ENCODE measurements at places on chromosomes 2 and 18.

DNA sequence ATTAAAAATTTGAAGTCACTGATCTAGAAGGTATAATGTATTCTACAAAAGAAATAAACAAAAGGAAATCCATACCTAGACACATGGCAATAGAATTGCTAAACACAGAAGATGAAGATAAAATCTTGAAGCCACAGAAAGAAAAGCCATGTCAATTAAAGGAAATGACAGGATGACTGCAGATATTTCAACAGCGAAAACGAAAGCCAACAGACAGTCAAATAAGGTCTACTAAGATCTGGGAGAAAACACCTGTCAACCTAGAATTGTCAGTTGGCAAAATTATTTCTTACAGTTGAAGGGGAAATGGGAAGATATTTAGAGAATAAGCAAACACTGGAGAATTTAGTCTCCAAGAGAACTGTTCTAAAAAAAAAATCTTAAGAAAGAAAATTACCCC is 39.2 kb downstream of the NETO1 start:
- DNase-seq = no peak

DNA sequence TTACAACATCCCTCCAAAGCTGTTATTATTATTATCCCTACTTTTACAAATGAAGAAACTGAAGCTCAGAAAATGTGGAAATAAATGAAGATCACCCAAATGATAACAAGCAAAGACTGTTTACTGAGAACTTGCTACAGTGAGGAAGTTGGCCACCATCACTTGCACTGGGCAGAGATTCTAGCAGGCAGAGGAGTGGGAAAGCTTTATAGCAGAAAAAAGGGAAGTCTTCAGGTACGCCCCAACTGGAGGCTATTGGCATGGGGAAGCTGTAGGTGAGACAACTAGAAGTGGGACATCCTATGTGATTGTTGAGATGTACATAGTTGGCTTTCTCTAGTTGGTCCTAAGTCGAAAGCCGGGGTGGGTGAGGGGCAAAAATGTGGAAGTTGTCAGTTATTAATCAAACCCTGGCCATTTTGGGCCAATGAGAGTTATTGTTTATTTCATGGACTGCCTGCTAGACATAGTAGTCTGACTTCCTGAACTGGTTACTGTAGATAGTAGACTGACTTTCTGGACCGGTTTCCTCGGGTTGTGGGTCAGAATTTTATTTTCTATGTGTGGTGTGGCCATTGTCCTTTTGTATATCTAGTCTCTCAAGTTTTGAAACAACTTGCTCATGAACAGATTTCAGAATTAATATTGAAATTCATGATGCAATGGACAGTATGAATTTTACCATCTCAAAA is 40.2 kb upstream of the STAT4 start:
- no peak for DNase-seq

GRCh38 chr18:34659579-34660517 is 50.2 kb upstream of the DTNA start:
- DNase-seq = no peak

DNA sequence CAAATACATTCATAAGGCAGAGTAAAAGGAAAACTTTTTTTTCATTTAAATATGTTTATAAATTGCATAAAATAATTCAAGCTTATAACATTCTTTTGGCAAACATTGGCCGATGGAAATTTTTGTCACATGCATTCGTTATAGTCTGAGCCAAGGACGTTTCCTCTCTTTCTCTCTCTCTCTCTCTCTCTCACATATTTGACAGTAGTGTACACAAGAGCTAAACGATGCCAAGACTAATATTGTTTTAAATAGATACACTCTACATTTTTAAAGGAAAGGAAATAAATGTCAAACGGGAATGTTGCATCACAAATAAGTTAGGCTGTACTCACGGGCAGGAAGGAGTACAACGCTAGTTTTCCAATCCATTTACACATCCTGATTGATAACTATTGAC is 251.1 kb upstream of the SMIM21 start:
- DNase-seq = no peak

DNA sequence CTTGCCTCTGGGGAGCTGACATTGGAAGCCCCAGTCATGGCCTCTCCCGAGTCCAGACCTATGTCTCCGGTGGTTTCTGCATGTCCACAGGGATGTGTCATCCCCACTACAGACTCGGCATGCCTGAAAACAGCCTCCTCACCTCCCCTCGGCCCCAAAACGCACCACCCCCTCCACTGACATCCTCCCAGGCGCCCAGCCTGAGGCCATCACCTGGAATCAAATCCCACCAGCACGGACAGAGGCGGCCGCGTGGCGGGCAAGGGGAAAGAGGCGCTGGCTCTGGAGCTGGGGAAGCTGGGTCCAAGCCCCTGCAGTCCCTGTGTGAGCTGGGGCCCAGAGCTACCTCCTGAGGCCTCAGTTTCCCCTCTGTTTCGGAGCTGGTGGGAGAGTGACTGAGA is 69.9 kb upstream of the SMAD7 start:
- no peak for DNase-seq

DNA sequence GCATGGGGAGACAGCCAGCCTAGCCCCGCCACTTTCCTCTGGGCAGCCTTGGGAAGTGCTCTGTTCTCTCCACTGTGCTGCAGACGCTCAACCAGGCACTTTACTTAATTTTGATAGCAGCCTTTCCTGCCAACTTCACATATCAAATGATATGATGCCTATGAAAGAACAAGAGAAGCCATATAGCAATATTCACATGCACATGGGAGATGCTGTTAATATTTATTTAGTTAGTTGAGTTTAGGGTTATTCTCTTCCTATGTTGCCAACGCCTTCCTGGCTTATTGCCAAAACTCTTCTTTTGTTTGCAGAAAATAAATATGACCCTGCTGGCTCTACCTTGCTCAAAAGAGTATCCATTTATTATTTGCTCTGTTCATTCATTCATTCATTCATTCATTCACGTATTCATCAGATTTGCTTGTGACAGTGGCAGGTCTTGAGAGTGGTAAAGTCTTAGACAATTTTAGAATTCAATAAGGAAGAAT is 99.3 kb downstream of the GATA6 start:
- no peak for DNase-seq

GRCh38 chr2:174784316-174784715 is 20.0 kb upstream of the CHRNA1 start:
- no peak for DNase-seq

- no peak for DNase-seq
Observed at GRCh38 chr2:153917570-153917969, 45.8 kb downstream of the GALNT13 start.

DNA sequence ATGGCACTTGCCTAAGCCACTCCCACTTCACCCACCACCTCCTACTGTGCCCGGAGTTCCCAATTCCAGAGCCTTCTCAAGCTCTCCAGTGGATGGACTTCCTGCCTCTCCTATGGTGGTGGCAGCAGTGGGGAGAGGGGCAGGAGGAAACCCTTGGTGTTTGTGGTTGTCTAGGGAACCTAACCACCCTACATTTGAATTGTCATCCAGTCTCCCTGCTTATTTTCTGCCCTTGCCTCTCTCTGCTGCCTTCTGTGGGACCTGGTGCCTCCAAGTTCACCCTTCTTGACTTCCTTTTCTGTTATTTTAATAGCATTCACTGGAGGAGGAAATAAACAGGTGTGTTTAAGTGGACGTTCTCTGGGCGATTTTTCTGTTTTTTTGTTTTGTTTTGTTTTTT is 50.0 kb upstream of the HPCAL1 start:
- DNase-seq = no peak

- no peak for DNase-seq
Observed at GRCh38 chr2:240810621-240811020, 9.4 kb downstream of the KIF1A start.

GRCh38 chr2:48383036-48383435 is 146.9 kb upstream of the STON1 start:
- DNase-seq = no peak

- no peak for DNase-seq
Observed at GRCh38 chr2:151478011-151478410, 68.3 kb downstream of the RIF1 start.

- no peak for DNase-seq
Observed at GRCh38 chr2:219455581-219455980, 20.9 kb downstream of the SPEG start.

DNA sequence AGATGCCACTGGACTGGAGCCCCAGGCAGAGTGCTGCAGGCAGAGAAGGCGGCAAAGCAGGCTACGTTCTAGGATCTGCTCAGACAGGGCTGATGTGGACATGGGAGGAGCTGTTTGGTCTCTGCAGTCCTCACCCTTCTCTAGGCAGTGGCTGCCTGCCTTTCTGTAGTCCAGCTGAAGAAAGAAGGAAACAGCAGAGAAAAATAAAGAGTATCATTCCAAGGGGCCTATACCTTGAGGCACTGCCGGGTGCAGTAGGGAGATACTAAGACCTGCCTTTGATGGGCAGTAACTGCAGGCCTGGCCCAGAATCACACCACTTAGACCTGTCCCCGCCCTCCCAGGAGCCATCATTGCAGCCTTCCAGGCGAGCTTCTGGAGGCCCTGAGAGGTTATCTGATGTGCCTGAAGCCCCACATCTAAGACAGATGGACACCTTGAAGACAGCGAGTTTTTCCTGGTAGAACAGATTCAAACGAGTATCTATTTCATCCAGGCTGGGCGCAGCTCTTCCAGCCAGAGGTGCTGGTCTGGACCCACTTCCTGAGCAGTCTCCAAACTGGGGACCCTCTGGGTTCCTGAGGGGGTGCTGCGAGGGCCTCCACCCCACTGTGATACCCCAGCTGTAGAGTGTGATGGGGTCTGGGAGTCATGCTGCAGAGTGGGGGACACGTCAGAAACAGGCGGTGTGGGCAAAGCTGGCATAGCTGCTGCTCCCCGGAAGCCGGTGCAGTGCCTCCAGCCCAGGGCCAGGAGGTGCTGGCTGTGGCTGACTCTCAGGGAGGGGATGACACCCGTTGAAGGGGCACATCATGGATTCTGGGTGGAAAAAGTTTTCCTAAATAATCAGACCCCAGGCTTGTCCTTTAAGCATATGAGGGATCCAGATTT is 87.3 kb upstream of the OTOS start:
- DNase-seq = no peak

- no peak for DNase-seq
Observed at GRCh38 chr18:6543330-6543908, 128.7 kb upstream of the L3MBTL4 start.

DNA sequence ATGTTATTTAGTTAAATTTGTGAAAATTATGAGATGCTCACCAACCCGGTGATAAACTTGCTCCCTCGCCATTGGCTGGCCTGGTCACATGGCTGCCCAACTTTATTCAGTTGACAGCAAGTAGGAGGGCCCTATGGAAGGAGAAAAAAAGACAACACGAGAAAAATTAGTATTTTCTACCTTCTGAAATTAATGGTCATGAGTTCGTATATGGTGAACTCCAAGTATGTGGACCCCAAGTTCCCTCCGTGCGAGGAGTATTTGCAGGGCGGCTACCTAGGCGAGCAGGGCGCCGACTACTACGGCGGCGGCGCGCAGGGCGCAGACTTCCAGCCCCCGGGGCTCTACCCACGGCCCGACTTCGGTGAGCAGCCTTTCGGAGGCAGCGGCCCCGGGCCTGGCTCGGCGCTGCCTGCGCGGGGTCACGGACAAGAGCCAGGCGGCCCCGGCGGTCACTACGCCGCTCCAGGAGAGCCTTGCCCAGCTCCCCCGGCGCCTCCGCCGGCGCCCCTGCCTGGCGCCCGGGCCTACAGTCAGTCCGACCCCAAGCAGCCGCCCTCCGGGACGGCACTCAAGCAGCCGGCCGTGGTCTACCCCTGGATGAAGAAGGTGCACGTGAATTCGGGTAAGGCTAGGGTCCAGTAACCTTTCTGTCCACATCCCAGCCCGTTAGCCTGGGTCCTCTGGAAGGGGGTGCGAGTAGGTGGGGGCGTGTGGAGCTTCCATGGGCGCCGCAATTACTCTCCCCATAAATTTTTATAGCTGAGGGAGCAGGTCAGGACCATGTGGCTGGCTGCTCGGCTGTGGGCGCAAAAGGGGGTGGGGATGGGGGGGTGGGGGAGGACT is at the start of gene HOXD4:
TSS of gene HOXD4 (plus strand) at position 109 of the 846 bp plus-strand sequence. CDS start at position 193, 84 bp downstream.
- DNase-seq = no peak

- no peak for DNase-seq
Observed at GRCh38 chr2:219531639-219532377, 11.8 kb downstream of the CHPF start.

DNA sequence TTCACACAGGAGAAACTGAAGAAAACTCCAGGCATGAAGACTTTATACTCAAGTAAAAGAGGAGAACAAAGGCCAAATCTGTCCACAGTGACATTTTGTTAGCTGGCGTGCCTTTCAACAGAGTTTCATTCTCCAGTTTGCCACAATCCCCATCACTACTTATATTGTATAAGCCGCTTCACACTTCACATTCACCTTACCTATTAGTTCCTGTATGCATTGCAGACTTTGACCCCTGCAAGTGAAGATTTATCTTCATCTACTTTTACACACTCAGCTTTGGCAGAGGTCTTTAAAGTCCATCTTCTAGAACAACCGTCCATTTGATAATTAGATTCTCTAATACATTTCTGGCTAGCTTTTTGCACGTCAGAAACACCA is 56.8 kb upstream of the TANK start:
- no peak for DNase-seq

- no peak for DNase-seq
Observed at GRCh38 chr2:41698678-41699422, 349.0 kb upstream of the PKDCC start.

- DNase-seq = no peak
Observed at GRCh38 chr18:69996951-69997798, 49.5 kb upstream of the CD226 start.

DNA sequence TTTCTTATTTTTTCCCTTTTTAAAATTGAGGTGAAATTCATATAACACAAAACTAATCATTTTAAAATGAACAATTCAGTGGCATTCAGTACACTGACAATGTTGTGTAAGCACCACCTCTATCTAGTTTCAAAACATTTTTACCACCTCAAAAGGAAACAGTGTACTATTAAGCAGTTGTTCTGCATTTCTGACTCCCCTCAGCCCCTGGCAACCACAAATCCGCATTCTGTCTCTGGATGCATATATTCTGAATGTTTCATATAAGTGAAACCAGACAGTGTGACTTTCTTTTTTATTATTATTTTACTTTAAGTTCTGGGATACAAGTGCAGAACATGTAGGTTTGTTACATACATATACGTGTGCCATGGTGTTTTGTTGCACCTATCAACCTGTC is 19.2 kb upstream of the TANK start:
- DNase-seq = no peak

DNA sequence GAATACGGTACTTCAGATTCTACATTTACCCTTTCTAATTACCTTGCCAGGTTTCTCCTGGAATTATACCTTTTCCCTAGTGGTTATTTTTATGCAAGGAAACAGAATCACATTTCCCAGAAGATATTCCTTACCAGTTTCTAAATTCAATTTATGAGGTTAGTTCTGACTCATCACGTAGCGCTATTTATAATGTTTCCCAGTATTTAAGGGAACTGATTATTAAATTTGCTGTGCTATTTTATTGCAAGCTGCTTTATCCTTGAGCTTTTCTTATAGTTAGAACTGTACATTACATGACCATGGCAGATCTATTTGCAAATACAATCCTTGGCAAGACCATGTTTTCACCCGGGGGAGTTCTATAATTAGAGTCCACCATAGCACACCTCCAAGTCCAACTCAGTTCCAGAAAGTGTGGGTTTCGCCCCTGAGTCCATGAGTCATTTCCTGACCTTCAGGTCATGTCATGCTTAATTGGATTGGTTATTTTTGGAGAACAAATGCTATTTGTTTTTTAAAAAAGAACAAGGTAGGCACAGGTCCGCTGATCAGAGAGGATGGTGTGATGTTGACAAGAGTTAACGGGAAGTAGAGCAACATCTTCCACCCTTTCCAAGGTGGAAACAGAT is 126.6 kb downstream of the ZNF532 start:
- no peak for DNase-seq

- DNase-seq = no peak
Observed at GRCh38 chr2:189783451-189783926, 650 bp downstream of the ORMDL1 start.
